ENCODE measurements at places on chromosomes 7 and 10.
A peak's percentile ranks its signal among the peaks of the same experiment; 100 is the strongest.

DNA sequence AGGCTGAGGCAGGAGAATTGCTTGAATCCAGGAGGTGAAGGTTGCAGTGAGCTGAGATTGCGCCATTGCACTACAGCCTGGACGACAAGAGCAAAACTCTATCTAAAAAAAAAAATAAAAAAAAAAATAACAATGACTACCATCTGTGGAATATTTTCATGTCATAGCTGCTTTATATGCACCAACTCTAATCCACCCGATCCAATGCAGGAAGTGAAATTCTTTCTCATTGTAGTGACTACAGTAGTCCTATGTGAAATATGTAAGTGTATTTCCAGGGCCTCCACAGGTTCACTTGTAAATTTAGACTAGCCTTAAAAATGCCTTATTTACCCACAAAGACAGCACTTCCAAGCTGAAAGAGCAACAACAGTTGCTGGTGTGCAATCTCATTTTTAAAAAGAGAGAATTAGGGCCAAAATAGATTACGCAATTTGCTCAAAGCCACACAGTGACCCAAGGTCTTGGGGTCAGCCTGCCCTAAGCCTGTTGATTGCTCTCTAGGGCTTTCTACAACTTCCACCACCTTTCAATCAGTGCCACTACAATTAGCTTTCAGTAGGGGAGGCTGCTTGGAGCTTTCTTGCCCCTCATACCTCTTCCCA lies 25.8 kb upstream of the EGFR start:
- H3K27me3 ChIP-seq = no peaks in the 10 kb centered on the region
- no peak for DNase-seq
- H3K4me1 ChIP-seq = no peaks in the 10 kb centered on the region
- no peak overlapping the region for H3K4me3 ChIP-seq

- H3K36me3 ChIP-seq = no peaks in the 10 kb centered on the region
- H3K4me1 ChIP-seq = peaks cover 22% of the 10 kb centered on the region
- no peak overlapping the region for H3K4me3 ChIP-seq
- no peak for DNase-seq
Measured at GRCh38 chr7:127949769-127950222, 81.4 kb downstream of the LRRC4 start.

- no peaks in the 10 kb centered on the region for H3K36me3 ChIP-seq
Measured at GRCh38 chr10:124705381-124705740, 38.8 kb downstream of the FAM53B start.

- H3K36me3 ChIP-seq = peaks cover 17% of the 10 kb centered on the region
- DNase-seq = no peak
- peak overlapping the region; percentile 95 for H3K27ac ChIP-seq
- peak overlapping the region; percentile 60 for H3K4me3 ChIP-seq
Measured at GRCh38 chr7:4724648-4725013, 42.5 kb downstream of the FOXK1 start.

GRCh38 chr10:130301021-130301892 lies 165.1 kb downstream of the GLRX3 start:
- peak overlapping the region; percentile 89 for H3K27ac ChIP-seq
- H3K27me3 ChIP-seq = no peaks in the 10 kb centered on the region
- peak; percentile 88 for DNase-seq

GRCh38 chr7:111238886-111239285 lies 148.0 kb downstream of the LRRN3 start:
- peak overlapping the region; percentile 1 for H3K4me3 ChIP-seq
- no peaks in the 10 kb centered on the region for H3K27me3 ChIP-seq
- no peaks in the 10 kb centered on the region for H3K36me3 ChIP-seq
- peak overlapping the region; percentile 33 for H3K27ac ChIP-seq

DNA sequence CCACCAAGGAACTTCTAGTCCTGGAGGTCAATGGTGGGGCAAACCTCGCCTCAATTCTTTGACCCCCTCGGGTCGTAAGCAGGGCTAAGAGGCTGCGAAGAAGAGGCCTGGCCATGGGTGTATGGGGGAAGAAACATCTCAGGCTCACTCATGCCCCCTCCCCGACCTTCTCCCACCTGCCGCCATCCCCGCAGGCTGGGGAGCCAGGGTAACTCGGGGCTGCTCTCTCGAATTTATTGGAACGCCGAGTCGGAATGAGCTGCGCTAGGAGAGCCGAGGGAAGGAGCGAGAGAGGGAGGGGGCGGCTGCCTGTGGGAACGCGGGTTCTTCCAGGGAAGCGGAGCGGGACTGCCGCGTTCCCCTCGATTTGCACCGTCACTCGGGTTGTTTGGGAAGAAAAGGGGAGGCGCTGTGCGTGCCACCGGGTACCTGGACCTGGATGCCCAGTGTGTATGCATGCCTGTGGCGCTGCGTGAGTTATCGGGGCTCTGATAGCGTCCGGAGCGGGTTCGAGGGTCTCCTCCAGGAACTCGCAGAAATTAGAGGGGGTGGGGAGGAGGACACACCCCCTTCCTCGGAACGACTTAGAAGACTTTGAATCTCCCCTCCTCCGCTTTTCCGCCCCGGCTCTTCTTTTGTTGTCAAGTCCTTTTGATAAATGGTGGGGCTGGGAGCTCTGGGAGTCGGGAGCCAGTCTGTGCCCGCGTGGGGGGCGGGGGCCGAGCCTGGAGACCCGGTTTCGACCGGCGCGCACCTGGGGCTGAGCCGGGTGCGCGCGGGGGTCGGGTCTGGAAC lies 1.8 kb upstream of the ZNF503 start:
- peak overlapping the region; percentile 81 for H3K4me3 ChIP-seq
- peaks cover 17% of the 10 kb centered on the region for H3K4me1 ChIP-seq
- H3K36me3 ChIP-seq = peaks cover 8% of the 10 kb centered on the region
- DNase-seq = peak; percentile 79
- H3K27ac ChIP-seq = peak overlapping the region; percentile 96
- H3K27me3 ChIP-seq = peaks cover 7% of the 10 kb centered on the region

GRCh38 chr10:124087672-124088634 lies 5.4 kb downstream of the CHST15 start:
- H3K27me3 ChIP-seq = no peaks in the 10 kb centered on the region
- DNase-seq = peak; percentile 89
- peaks cover 36% of the 10 kb centered on the region for H3K4me1 ChIP-seq
- peak overlapping the region; percentile 55 for H3K27ac ChIP-seq
- H3K4me3 ChIP-seq = no peak overlapping the region

DNA sequence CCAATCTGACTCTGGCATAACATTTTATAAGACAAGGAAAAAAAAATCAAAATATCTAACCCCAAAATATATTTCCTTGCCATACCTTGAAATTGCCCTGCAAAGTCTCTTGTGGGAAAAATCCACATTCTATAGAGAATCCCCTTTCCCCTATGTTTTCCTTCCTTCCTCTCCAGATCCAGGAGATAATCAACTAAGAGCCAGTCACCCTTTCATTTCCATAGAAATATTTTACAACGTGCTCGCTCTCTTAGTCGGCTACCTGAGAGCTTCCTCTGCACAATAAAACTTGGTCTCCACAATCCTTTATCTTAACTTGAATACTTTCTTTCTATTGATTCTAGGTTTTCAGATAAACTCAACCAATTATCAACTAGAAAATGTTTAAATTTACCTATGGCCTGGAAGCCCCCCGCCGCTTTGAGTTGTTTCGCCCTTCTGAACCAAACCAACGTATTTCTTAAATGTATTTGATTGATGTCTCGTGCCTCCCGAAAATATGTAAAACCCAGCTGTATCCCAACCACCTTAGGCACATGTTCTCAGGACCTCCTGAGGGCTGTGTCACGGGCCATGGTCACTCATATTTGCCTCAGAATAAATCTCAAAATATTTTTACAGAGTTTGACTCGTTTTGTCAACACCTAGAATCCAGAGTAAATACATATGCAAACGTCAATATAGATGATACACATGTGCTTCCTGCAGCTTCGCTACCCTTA lies 869 bp downstream of the PSAP start:
- no peaks in the 10 kb centered on the region for H3K36me3 ChIP-seq
- no peaks in the 10 kb centered on the region for H3K27me3 ChIP-seq
- peak overlapping the region; percentile 100 for H3K4me3 ChIP-seq
- H3K27ac ChIP-seq = peak overlapping the region; percentile 95
- peaks cover 38% of the 10 kb centered on the region for H3K4me1 ChIP-seq
- no peak for DNase-seq

DNA sequence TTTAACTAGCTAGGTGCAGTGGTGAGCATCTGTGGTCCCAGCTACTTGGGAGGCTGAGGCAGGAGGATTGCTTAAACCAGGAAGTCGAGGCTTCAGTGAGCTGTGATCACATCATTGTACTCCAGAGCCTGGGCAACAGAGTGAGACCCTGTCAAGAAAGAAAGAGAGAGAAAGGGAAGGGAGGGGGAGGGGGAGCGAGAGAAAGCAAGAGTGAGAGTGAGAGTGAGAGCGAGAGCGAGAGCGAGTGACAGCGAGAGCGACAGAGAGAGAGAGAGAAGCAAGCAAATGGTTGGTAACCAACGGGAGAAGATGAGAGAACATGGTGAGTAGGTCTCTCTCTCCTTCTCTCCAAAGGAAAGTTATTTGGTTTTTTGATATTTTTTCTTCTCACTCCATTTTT lies 69.8 kb upstream of the DGKI start:
- H3K36me3 ChIP-seq = peaks cover 41% of the 10 kb centered on the region
- H3K4me3 ChIP-seq = no peak overlapping the region
- peaks cover 13% of the 10 kb centered on the region for H3K4me1 ChIP-seq
- no peaks in the 10 kb centered on the region for H3K27me3 ChIP-seq

DNA sequence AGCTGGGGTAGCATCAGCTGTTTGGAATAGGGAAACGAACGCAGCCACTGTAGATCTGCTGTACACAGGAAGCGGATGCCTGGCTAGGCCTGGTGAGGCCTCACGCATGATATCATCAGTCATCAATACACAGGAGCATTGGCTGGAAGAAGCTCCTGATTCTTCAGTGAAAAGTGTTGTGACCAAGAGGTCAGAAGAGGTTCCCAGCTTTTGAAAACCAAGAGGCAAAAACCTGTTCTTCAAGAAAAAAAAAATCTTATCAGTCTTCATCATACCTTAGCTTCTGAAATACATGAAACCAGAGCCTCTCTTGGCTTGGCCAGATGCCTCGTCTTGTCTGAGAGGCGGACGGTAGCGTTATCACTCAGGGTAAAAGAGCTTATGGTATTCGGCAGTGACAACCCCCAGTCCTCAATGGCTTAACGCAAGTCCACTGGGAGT lies 139.3 kb upstream of the TCF7L2 start:
- H3K36me3 ChIP-seq = no peaks in the 10 kb centered on the region
- peaks cover 12% of the 10 kb centered on the region for H3K4me1 ChIP-seq
- H3K4me3 ChIP-seq = no peak overlapping the region
- DNase-seq = no peak

GRCh38 chr10:45001381-45002148 lies 842 bp downstream of the ZNF22 start:
- peak; percentile 83 for DNase-seq
- H3K4me3 ChIP-seq = peak overlapping the region; percentile 64
- peaks cover 44% of the 10 kb centered on the region for H3K4me1 ChIP-seq
- no peaks in the 10 kb centered on the region for H3K27me3 ChIP-seq
- peaks cover 21% of the 10 kb centered on the region for H3K36me3 ChIP-seq
- peak overlapping the region; percentile 95 for H3K27ac ChIP-seq

GRCh38 chr7:45074528-45075354 lies 14.0 kb downstream of the NACAD start:
- no peak overlapping the region for H3K4me3 ChIP-seq
- no peak for DNase-seq
- H3K4me1 ChIP-seq = no peaks in the 10 kb centered on the region
- peaks cover 75% of the 10 kb centered on the region for H3K36me3 ChIP-seq

DNA sequence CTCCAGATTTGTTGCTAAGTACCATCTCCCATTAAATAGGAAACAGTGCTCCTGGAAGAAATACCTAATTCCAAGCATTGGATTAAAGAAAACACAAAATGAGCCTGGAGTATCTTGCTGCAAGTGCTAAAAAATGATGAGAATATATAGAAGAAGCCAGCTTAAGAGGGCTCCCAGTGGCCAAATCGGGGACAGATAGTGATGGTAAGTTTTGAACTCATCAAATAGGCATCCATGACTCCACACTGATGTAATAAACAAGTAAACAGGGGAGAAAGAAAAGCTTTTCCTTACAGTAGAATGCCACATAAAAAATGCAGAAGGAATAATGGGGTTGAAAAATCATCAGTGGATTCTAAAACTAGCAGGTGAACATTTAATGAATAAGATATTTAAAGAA lies 72.4 kb downstream of the CTTNBP2 start:
- no peaks in the 10 kb centered on the region for H3K4me1 ChIP-seq
- H3K4me3 ChIP-seq = no peak overlapping the region
- no peak overlapping the region for H3K27ac ChIP-seq
- no peaks in the 10 kb centered on the region for H3K36me3 ChIP-seq
- no peak for DNase-seq

DNA sequence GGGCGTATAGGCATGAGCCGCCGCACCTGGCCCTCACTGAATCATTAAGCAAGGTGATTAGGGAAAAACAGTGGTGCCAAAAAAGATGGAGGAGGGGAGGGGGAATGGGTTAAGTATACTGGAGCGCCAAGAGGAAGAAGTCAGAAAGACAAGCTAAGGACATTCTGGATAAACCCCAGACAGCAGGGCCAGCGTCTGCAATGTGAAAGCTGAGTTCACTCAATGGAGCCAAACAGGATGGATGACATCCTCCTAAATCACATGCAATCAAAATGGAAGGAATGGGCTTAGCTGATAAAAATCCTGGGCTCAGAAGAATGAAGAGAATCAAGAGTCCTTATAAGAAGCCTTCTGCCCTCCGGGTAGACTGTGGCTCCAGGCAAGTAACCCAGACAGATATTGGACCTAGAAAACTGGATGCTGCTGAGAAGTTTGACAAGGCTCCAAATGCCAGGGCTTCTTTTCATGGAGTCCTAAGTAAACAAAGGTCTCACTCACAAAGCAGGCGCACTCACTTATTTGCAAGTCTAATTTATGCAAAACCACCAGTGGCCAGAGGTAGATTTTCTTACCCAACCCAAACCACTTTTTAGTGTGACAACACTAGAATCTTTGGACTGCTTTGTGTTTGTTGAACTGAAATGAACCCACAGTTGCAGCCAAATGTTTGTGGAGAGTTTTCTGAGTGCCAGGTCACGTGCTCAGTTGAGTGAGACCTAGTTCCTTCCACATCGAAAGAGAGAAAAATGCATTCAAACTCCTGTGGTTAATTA lies 519.1 kb upstream of the AUTS2 start:
- DNase-seq = no peak
- peaks cover 12% of the 10 kb centered on the region for H3K4me1 ChIP-seq
- no peak overlapping the region for H3K27ac ChIP-seq
- no peak overlapping the region for H3K4me3 ChIP-seq
